HEK293T (cell line): ENCODE measurements at places on chromosomes 11 and 22.
A peak's percentile ranks its signal among the peaks of the same experiment; 100 is the strongest.

- no peak for DNase-seq
These were observed 75.9 kb downstream of the JAM3 start for GRCh38 chr11:134144744-134145143.

GRCh38 chr11:113248702-113249490 lies 65.5 kb upstream of the TTC12 start:
- no peak for DNase-seq

- DNase-seq = no peak
These were observed 136.0 kb downstream of the CACNA1I start for GRCh38 chr22:39706376-39707140.

GRCh38 chr22:46374663-46375474 lies 39.4 kb downstream of the TRMU start:
- no peak for DNase-seq

DNA sequence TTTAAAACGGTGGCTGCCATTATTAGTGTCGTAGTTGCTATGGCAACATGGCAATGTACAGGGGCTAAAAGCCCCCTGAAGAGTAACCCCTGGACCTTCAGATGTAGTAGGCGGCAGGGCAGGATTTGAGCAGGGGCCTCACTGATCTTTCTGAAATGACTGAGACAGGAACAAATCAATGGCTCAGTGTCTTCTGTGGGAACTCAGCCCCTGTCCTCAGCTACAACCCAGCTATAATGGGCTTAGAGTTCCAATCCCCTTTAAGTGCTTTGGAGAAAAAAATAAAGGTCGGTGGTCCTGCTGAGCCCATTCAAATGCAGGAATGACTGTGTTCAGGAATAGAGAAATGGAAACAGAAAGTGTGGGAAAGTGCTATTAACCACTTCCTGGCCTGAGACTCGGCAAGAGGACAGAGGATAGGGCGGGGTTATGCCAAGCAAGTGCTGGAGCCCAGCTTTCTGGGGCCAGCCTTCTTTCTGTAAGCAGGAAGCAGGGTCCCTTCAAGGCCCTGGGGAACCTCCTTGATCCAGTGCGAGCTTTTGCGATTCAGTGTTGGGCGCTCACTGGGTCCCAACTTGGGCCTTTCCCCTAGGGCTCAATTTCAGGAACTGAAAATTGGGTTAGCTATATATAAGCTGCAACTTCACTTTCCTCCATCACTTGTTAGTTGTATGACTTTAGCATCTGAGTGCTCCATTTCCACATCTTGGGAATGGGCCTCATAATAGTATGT lies 6.1 kb upstream of the CD82 start:
- DNase-seq = no peak

DNA sequence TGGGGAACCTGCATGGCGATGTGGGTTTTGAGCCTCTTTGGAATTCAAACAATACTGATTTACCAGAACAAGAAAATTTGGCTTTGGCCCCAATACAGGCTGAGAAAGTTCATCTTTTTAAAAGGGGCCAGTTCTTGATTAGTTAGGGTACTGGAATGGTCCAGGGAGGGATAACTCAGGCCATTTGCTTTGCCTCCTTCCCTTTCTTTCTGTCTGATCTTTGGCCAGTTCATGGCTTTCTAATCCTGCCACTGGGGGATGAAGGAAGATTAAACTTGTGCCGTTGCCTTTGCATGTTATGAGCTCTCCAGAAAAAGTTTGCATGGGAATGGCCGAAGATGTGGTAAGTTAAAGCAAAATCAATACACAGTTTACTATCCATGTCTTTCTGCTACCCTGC lies 78.4 kb downstream of the ADAMTS15 start:
- no peak for DNase-seq

- peak; percentile 58 for DNase-seq
These were observed 180.4 kb upstream of the B3GAT1 start for GRCh38 chr11:134592391-134592990.

DNA sequence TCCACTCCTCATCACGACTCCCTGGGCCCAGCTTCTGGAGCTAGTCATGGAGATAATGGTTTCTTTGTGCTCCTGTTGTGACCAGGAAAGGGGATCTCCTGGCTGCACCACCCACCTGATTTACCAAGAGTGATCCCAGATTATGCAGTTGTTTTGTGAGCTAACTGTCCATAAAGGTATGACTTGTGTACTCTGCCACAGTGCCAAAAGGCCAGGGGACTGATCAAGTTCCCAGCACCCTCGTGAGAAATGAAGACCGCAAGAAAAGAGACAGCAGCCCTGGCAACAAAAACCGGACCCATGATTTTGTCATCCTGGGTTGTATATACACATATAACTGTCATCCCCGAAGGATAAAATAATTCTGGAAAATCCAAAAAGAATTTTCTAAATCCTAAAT lies 26.6 kb downstream of the TUB start:
- DNase-seq = no peak

DNA sequence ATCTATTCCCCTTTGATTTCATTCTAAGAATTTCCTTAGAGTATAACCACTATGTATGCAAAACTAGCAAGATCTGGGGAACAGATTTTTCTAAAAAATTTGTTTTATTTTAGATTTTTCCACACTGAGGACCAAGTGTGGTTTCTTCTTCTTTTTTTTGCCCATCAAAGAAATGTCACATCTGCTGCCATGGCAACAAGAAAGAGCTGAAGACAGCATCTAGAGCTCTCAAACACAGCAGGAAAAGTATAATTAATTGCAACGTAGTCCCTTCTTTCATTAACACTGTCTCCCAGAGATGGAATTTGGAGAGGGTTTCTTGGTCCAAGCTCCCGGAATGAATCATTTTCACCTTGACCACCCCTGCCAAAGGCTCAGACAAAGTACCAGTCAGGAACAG lies 256.7 kb upstream of the CCDC90B start:
- no peak for DNase-seq

GRCh38 chr11:73248526-73249185 lies 23.5 kb upstream of the P2RY6 start:
- DNase-seq = no peak

GRCh38 chr22:44783581-44783980 lies 31.2 kb downstream of the ARHGAP8 start:
- DNase-seq = no peak
